ENCODE measurements at places on chromosomes 5 and 9.
A peak's percentile ranks its signal among the peaks of the same experiment; 100 is the strongest.

DNA sequence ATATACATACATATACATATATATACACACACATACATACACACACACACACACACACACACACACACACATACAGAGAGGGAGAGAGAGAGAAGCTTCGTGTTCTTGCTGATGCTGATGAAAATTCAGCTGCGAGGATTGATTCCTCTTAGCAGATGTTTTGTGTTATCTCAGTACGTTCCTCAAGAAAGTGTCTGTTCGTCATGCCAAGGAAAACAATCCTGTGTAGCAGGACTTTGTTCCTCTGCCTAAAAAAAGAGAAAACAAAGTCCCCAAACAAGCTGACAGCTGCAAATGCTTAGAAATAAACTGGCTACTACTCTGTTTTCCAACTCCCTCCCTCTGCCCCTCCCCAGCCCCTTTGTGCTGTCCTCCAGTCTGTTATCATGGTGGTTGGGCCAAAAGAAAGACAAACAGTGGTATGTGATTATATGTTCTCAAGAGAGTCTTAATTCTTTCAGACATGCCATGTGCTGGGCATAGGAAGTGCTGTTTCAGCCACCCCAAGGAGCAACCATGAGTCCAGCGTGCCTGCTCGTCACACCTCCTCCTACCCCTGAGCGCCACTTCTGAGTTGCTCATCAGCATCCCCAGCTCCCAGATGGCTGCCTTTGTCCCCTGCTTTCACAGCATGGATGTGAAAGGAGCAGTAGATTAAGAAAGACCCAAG is 71.5 kb upstream of the EQTN start:
- peak; percentile 27 for DNase-seq

GRCh38 chr9:129068990-129069861 is 11.7 kb upstream of the DOLPP1 start:
- DNase-seq: peak; percentile 83

DNA sequence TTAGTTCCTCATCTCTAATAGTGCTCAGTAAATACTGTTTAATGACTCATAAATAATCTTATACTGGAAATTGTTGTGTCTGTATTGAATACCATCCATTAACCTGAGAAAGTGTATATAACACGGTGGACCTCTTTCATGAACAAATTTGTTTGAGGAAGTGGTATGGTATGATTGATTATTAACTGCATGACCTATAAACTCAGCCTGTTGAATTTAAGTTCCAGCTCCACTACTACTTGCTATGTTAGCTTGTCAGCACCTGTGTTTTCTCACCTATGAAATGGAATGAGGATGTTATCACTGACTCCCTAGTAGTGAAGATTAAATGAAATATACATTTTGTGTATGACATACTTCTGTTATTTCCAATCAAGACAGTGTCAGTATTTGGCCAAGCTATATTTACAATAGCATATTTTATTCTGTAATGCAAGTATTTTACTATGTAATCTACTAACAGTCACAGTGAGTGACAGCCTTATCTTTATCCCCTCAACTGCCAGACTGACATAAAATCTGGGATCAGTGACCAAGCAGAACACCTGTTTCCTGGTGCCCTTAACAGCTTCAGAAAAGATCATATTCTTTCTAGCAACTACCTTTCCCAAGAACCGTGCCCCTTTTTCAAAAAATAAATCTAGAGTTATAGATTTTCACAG is 77.3 kb upstream of the ITGA1 start:
- DNase-seq: no peak

- DNase-seq: no peak
Measured at GRCh38 chr5:86155796-86156195, 461.9 kb upstream of the COX7C start.

DNA sequence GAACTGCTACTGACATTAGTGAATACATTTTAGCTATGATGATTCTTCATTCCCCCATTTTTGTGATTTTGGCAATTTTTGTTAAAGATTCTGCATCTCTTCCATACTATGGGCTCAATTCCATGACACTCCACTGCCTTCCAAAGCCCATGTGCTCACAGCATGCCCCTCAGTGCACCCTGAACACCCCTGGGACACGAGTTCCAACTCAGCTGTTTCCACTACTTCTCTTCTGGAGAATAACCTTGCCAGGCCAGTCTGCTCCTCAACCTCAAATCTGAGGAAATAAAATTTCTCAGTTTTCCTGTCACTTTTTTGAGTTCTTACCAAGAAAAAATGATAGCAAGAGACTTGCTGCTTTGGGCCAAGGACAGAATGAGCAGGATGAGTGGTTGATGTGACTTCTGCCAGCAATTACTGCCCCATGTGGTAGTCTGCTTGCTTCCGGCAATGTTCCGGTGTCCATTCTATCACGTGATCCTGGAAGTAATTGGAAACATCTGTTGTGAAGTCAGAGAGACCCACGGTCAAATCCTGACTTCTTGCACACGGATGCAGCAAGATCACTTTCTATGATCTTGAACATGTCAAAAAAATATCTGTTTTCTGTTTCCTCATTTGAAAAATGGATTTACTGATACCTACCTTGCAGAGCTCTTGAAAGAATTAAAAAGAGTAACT is 58.3 kb downstream of the EGFLAM start:
- DNase-seq: peak; percentile 18

GRCh38 chr5:96932026-96932425 is 3.9 kb upstream of the LNPEP start:
- no peak for DNase-seq

GRCh38 chr5:118883362-118883761 is 105.0 kb downstream of the DTWD2 start:
- no peak for DNase-seq

- no peak for DNase-seq
Measured at GRCh38 chr5:157920828-157921170, 61.9 kb upstream of the CLINT1 start.

- no peak for DNase-seq
Measured at GRCh38 chr5:93596676-93597490, 13.9 kb downstream of the NR2F1 start.

DNA sequence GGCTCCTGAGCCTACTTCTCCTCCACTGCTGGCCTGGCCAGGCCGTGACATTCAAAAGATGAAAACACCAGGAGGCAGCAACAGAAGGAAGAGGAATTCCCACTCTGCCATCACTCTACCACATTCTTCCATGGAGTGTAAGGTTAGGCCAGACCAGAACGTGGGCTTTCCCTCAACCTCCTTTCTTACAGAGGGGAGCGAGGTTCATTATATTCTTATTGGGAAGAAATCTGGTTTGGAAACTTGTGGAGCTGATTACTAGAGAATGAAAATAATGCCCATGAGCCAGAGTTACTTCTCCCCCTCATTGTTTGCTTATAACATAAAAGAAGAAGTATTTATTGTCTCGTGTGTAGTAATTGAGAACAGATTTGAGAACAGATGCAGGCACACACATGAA is 136.3 kb upstream of the BASP1 start:
- DNase-seq: no peak

DNA sequence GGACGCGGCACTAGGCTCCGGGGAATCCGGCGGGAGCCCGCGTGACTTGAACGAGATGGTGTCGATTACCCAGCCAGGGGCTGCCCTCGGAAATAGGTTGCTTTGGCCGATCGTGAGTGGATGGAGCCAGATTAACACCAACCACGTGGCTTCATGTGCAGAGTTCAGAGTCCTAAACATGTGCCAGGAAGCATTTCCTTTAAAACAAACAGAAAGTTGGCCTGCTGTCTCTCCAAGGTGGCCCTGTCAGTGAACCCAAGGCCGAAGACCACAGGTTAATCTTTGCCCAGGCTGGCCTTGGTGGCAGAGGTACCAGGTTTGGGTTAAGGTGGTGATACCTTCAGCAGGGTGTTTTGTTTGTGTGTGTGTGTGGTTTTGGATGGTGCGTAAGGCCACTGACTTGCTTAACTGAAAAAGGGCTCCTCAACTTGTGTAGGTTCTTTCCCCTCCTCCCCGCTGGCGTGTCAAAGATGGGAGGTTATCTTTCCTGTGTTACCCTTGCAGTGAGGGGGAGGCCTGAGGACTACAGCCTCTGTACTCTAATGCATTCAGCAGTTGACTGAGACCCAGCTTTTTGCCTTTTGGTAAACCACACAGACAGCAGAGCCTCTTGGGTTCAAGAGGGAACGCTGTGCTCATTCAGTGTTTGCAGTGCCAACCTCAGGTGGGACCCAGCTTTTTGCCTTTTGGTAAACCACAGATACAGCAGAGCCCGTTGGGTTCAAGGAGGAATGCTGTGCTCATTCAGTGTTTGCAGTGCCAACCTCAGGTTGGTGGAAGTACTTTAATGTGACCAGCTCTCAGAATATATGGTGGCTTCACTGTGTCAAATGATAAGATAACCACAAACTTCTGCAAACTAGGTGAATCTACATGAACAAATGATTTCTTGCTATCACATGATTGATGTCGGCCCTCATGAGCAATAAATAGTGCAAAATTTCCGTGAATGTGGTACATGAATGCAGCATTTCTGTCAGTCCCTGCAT is 1.4 kb downstream of the IQGAP2 start:
- no peak for DNase-seq

DNA sequence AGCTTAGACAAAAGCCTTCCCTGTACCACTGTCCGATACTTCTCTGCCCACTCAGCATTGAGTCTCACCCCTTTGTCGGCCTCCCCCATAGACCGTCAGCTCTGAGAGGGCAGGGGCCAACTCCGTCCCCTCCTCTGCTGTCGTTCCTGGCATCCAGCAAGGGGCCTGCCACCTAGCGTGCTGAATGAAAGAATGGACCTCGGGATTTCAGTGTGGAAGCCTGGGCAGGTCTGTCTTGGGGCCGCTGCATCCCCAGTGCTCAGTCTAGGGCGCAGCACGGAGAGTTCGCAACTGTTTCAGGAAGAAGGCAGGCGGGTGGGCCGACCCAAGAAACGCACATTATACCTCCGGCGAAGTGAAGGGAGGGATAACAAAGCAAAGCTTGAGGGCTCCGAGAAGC is 1.5 kb upstream of the TOR1B start:
- DNase-seq: no peak

DNA sequence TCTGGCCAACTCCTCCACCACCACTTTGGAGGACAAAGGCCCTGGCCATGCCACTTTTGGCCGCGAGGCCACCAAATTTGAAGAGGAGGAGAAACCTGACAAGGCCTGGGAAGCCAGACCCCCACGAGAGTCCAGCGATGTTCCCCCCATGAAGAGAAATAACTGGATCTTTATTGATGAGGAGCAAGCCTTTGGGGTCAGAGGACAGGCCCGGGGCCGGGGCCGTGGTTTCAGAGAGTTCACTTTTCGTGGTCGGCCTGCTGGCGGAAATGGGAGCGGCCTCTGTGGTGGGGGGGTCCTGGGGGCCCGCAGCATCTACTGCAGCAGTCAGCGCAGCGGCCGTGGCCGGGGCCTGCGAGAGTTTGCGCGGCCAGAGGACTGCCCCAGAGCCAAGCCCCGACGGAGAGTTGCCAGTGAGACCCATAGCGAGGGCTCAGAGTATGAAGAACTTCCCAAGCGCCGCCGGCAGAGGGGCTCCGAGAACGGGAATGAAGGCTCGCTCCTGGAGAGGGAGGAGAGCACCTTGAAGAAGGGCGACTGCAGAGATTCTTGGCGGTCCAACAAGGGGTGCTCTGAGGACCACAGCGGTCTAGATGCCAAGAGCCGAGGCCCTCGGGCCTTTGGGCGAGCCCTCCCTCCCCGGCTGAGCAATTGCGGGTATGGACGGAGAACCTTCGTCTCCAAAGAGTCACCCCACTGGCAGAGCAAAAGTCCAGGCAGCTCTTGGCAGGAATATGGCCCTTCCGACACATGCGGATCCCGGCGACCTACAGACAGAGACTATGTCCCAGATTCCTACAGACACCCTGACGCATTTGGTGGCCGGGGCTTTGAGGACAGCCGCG is 27.4 kb upstream of the POMT1 start:
- DNase-seq: no peak

DNA sequence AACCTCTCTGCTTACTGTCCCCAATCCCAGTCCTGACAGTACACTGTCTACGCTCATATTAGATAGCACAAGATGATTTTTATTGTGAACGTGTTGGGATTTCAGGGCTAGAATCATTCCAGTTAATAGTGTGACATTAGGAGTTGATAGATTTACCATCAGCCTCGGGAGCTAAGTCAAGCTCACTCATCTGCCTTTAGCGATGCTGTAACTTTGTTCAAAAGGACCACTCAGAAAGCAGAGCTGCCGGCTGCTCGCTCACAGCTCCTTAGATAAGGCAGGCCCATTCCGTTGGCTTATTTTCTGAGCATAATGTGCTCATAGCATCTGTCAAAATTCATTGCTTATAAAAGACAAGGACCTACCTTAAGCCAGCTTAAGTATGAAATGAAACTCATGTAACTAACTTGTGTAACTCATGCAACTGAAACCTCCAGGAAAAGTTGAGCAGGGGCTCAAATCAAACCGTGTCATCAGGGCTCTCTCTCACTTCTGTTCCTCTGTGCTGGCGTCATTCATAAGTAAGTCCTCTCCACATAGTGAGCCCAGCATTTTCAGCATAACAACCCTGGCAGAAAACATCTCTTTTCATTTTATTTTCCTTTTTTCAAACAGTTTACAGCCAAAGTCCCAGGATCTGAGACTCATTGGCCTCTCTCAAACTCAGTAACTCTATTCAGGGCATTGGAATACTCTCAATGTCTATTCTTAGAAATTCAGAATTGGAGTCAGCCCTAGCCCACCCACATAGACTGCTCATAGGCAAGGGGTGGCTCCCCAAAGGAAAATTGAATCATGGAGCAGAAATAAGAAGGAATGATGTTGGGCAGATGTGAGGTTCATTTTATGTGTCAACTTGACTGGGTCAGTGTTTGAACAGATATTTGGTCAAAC is 208.8 kb downstream of the MAN2A1 start:
- no peak for DNase-seq

Data from left ventricle myocardium inferior (tissue), 1 donor.